Dermis blood vessel endothelial cell (primary cell): ENCODE measurements at places on chromosomes 7 and 10. TPM values are rescaled to one million over a fixed set of nuclear protein-coding genes. Genes with fewer than 3 reads are reported as not detected.

Gene RASSF4
- 13.1 and 24.8 TPM in 2 replicates for total RNA-seq

Gene C7orf57
- not detected in 2 replicates for total RNA-seq

Gene JAKMIP3
- total RNA-seq = 0.05 TPM in 1 of 2 replicates, not detected in the other

Gene SPDYE1
- total RNA-seq = not detected in 2 replicates

Gene TFAM
- 39.0 and 61.0 TPM in 2 replicates for total RNA-seq

Gene NODAL
- not detected in 2 replicates for total RNA-seq

Gene HECW1
- not detected in 2 replicates for total RNA-seq

Gene GCC1
- 24.9 and 33.4 TPM in 2 replicates for total RNA-seq

Gene SNX13
- total RNA-seq = 35.1 and 55.7 TPM in 2 replicates

Gene SPDYE9
- not detected in 2 replicates for total RNA-seq

Gene MALRD1
- total RNA-seq = 0.09 TPM in 1 of 2 replicates, not detected in the other

Gene TRIM50
- under 0.01 TPM in 1 of 2 replicates, not detected in the other for total RNA-seq

Gene ACTL6B
- not detected in 2 replicates for total RNA-seq

Gene PIP
- total RNA-seq = not detected in 2 replicates

Gene LOXL4
- 0.68 and 0.88 TPM in 2 replicates for total RNA-seq

Gene IDI2
- not detected in 2 replicates for total RNA-seq

Gene CALML5
- not detected in 2 replicates for total RNA-seq

Gene CNNM1
- total RNA-seq = not detected in 2 replicates

Gene CH25H
- 3.1 and 3.8 TPM in 2 replicates for total RNA-seq

Gene ASB15
- not detected in 2 replicates for total RNA-seq

Gene VIPR2
- total RNA-seq = not detected in 2 replicates

Gene ABCA13
- total RNA-seq = under 0.01 TPM in 1 of 2 replicates, not detected in the other

Gene STAG3
- total RNA-seq = 0.17 and 0.23 TPM in 2 replicates

Gene TMEM176A
- total RNA-seq = not detected in 2 replicates

Gene STEAP4
- not detected in 2 replicates for total RNA-seq

Gene GPR26
- total RNA-seq = not detected in 2 replicates

Gene SLC39A12
- total RNA-seq = under 0.01 TPM in 1 of 2 replicates, not detected in the other

Gene FAM237B
- total RNA-seq = not detected in 2 replicates

Gene WIPF3
- 0.17 TPM in 1 of 2 replicates, not detected in the other for total RNA-seq

Gene EEF1AKMT2
- 10.4 and 20.9 TPM in 2 replicates for total RNA-seq

Gene GRID2IP
- total RNA-seq = 0.05 TPM in 1 of 2 replicates, not detected in the other

Gene FAM25A
- not detected in 2 replicates for total RNA-seq

Gene ITGB8
- 8.5 and 8.8 TPM in 2 replicates for total RNA-seq

Gene TWNK
- 7.7 and 8.8 TPM in 2 replicates for total RNA-seq

Gene SH2D4B
- total RNA-seq = 0.05 and 0.34 TPM in 2 replicates

Gene PMS2
- total RNA-seq = 23.5 and 25.7 TPM in 2 replicates

Gene SLC26A5
- 0.85 and 0.93 TPM in 2 replicates for total RNA-seq

Gene TMEM273
- total RNA-seq = 16.2 and 49.9 TPM in 2 replicates

Gene PON2
- total RNA-seq = 203 and 207 TPM in 2 replicates

Gene OLAH
- 0.33 and 0.51 TPM in 2 replicates for total RNA-seq

Gene CPN1
- total RNA-seq = not detected in 2 replicates

Gene PNLIPRP3
- under 0.01 TPM in 1 of 2 replicates, not detected in the other for total RNA-seq

Gene TTYH3
- total RNA-seq = 72.8 and 159 TPM in 2 replicates

Gene VSTM2A
- total RNA-seq = not detected in 2 replicates

Gene MARCHF5
- 40.2 and 41.2 TPM in 2 replicates for total RNA-seq

Gene CRHR2
- not detected in 2 replicates for total RNA-seq

Gene KIF11
- total RNA-seq = 8.8 and 41.7 TPM in 2 replicates

Gene GBX1
- total RNA-seq = not detected in 2 replicates
